ENCODE measurements at places on chromosomes 5 and 9.

GRCh38 chr9:77127071-77127470, 50.3 kb upstream of the VPS13A start:
- no peak for DNase-seq

- no peak for DNase-seq
These were observed 18.2 kb upstream of the DCP2 start for GRCh38 chr5:112958093-112959088.

GRCh38 chr5:176772271-176773210, 37.8 kb upstream of the UNC5A start:
- no peak for DNase-seq

DNA sequence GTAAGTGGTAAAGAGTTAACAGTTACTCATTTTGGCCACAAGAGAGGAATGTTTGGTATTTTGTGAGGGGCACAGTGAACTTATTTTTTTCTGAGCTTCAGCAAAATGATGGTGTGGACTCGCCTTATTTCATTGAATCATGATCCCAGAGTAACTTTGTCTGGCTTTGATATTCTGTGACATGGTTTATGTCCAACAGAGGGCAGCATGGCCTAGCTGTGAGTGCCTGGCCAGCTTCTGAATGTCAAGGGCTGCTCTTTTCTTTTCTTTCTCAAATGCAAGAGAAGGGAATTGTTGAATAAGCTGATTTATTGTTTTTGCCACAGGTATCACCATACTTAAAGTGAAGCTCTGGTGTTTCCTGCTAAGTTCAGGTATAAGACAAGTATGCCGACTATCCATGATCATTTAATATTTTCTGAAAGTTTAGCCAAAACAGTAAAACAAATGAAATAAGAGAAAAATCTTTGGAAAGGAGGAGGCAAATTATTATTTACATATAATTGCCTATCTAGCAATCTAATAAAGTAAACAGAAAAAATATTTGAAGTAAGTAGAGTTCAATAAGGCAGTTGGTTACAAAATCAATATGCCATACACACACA, 31.7 kb downstream of the MRPL22 start:
- peak; percentile 45 for DNase-seq

- DNase-seq = peak; percentile 33
These were observed 578 bp upstream of the PSAT1 start for GRCh38 chr9:78296201-78296892.

- no peak for DNase-seq
These were observed 18.6 kb upstream of the PITX1 start for GRCh38 chr5:135052511-135053145.

GRCh38 chr5:97923496-97923895, 740.4 kb upstream of the RIOK2 start:
- DNase-seq = no peak

DNA sequence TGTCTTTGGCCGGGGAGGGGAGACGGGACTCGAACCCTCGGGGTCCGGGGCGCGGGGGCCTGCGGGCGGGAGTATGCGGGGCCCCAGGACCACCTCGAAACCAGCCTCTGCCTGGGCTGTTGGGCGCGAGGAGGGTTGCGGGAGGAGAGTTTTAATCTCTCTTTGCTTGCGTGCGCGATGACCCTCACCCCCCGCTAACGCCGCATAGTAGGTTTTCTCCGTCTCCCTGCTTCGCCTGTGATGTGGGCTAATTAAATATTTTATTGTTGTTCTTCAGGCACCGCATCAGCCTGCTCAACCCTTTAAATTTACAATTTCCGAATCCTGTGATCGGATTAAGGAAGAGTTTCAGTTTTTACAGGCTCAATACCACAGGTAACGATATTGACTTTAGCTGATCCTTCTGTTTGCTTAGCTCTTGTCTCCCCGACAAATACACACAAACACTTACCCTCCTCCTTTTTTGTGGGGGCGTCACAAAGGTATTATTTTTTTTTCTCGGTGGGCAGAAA, 1.7 kb downstream of the TLE4 start:
- DNase-seq = peak; percentile 23

DNA sequence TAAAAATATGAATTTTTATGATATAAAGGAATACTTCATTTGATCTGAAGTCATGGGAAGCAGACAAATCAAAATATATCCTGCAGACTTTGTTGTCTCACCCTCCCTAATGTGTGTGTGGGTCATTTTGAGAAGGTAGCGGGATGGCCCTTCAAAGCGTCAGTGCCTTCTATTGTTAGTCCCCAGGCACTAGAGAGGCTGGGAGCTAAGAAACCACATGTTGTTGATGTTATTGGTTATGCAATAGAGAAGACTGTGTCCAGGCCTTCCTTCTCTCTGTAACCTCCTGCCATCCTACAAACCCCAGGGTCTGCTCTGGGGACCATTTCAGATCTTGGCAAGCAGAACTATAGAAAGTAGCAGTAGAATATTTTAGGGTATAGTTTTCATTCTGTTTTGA, 94.7 kb downstream of the NLN start:
- DNase-seq = no peak

- DNase-seq = no peak
These were observed 64.8 kb downstream of the SMIM15 start for GRCh38 chr5:61097465-61097864.

GRCh38 chr5:92704590-92704989, 876.4 kb downstream of the NR2F1-AS1 start:
- DNase-seq = no peak

- DNase-seq = no peak
These were observed 5.7 kb upstream of the ARHGEF28 start for GRCh38 chr5:73620334-73620687.

- no peak for DNase-seq
These were observed 69.5 kb upstream of the CDH6 start for GRCh38 chr5:31124026-31124425.

GRCh38 chr9:79007701-79008483, 563.9 kb upstream of the TLE4 start:
- no peak for DNase-seq

- no peak for DNase-seq
These were observed 24.7 kb upstream of the NR3C1 start for GRCh38 chr5:143428155-143428554.

DNA sequence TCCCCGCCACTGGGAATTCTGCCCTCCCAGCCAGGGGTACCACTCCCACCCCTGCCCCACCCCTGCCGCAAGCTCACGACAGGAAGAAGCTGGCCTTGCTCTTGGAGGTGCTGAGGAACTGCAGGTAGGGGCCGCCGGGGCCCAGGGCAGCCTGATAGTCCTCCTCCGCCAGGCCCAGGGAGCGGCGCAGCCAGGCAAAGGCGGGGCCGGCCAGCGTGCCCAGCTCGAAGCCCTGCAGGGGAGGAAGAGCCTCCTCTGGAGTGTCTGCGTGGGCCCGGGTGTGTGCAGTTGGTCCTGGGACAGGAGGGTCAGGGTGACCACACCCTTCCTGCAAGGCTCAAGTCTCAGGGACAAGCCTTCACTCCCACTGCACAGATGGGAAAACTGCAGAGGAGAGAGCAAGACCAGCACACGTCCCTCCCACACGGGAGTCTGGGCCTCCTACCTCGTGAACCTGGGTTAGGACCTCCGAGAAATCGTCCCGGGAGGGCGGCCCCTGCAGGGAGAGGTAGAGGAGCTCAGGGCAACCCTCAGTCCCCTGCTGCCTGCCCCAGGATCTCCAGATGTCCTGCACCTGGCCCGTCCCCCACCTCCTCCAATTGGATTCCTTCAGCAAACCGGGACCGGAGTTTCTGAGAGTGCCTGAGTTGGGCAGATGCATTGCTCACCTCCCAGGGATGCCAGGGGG, 2.4 kb downstream of the PIP5KL1 start:
- DNase-seq = no peak

DNA sequence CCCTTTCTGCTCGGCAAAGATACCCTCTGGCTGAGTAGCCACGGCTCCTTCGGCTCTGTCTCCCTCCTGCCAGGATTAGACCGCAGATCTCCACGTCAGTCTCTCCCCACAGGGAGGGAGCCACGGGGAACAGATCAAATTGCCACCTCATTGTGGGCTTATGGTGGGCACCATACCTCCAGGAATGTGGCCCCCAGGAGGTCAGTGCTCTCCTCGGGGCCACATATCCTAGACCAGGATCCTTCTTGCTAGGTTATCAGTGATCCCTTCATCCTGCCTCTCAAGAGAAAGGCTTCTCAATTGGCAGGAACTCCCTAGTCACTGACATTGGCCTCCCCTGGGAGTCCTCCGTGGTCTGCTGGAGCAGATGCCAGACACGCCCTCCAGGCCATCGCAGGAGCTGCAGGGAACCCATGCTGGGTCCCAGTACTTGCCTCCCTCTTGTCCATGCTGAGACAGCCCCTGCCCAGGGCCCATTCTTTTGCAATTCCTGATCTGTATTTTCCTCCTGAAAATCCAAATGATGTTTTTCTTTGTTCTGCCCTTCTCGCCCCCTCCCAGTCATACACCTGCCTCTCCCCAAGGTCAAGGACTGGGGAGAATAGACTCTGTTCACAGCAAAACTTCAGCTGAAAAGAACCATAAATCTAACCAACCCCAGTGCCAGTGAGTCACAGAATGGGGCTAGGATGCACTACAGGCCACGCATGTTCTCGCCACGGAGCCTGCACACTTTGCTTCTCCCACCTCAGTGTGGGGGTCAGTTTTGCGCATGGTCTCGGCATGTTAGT, 31.6 kb upstream of the ENHO start:
- DNase-seq = no peak

DNA sequence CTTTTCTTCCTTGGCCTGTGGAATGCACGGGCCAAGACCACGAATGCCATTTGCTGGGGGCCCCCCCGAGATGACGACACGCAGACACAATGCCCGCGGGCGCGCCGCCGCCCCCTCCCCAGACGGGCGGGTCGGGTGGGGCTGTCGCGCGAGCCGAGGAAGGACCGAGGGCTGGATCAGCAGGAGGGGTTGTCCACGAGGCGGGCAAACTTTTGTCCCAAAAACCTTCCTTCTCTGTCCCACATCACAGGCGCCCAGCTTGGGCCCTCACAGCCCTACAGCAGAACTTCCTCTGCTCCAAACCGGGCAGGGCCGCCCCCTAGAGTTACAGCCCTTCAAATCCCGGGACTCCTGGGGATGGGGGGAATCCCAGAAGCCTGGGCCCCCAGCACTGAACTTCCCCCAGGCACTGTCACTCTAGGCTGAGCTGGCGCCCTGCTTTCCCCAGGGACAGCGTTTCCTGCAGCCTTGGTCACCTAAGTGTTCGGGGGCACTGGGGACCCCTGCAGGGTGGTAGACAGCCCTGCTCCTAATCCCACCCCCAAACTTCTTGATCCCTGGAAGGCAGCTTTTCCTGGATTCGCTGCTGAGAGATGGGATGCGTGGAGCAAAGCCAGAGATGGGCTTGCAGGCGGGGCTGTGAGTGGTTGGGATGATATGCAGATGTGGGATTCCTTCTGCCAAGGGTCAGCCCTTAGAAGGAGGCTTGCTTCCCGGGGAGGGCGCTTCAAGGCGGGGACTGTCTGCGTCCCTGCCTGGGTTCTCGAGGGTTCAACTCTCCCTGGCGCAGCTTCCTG, 980 bp downstream of the COL5A1 start:
- no peak for DNase-seq

DNA sequence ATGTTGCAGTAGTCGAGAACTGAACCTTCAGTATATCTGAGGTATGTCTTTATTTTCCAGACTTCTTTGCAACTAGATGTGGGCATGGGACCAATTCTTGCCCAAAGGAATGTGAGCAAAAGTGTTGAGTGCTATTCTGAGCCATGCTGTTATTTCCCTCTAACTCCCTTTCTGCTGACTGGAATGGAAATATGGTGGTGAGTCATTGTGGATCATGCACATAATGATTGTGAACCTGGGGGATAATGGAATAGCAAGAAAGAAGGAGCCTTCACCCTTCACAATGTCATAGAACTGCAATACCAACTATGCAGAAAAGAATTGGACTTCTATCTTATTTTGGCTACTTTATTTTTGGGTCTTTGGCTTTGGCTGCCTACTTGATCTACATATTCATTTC, 10.3 kb upstream of the DOCK2 start:
- DNase-seq = no peak

DNA sequence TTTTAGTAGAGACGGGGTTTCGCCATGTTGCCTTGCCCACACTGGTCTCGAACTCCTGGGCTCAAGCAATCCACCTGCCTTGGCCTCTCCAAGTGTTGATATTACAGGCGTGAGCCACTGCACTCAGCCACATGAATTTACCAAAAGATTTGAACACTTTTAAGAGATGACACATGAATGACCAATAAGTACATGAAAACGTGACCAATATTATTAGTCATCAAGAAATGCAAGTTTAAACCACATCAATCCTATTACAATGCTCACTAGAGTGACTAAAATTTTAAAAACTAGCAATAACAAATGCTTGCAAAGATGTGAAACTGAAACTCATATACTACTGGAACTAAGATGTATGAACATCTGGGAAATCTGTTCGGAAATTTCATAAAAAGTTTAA, 54.3 kb downstream of the NR6A1 start:
- DNase-seq = no peak

DNA sequence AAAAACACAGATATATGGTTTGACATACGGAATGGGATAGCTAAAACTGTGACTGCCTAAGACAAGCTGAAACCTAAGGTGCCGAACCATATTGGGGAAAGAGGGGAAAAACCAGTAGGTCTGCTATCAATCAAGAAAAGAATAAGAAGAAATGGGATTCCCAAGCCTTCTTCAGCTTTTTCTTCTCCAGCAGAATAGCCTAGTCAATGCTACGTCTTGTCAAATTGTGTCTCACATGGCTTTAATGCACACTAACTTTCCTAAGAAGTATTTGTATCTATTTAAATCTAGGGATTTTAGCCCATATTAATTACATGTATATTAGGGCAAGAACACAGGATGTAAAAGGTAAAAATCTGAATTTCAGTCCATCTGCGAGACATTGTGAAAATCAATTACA, 797 bp upstream of the FBXO38 start:
- no peak for DNase-seq

- no peak for DNase-seq
These were observed 143.7 kb downstream of the PTTG1 start for GRCh38 chr5:160565376-160565775.

DNA sequence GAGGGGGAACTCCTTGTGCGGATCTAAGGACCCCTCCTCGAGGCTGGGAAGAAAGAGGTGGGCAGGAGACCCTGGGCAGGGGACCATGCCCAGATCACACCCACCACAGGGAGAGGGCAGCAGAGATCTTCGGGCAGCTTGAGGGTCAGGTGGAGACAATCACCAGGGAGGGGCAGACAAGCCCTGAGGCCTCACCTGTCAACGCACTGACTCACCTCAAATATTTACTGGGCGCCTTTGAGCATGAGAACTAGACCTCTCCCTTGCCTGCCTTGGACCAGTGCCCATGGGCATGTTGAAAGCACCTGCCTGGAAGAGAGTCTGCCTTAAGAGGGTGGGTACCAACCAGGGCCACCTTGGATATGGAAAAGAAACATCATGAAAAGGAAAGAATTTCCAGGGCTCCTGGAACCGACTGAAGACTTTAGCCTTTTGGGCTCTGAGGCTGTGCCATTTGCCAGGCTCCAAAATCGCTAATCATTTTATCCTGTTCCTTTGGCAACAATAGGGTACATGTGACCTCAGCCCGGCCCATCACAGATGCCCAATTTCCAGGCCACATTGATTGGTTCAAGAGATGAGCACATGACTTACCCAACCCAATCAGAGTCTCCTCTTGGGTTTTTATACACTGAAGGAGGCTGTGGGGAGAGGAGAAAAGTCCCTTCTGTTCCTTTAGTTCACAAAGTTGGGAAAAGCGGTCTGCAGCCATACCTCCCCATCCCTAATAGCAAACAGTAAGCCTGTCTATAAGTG, 10.4 kb upstream of the SPINK4 start:
- no peak for DNase-seq
